ENCODE measurements at places on chromosomes 3 and 15. TPM values are rescaled to one million over a fixed set of nuclear protein-coding genes. Genes with fewer than 3 reads are reported as not detected.

DNA sequence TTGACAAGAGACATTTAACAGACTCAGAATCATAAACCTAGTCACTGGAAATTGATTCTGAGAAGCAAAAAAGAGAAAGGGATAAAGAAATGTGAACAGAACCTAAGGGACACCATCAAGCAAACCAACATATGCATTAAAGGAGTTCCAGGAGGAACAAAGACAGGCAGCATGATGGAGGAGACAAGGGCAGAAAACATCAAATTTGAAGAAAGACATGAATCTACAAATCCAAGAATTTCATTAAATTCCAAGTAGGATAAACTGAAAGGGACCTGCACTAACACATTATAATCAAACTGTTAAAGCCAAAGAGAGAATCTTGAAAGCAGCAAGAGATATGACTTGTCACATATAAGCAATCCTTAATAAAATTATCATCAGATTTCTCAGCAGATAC, 122.3 kb downstream of the STT3B start:
- DNase-seq = no peak

DNA sequence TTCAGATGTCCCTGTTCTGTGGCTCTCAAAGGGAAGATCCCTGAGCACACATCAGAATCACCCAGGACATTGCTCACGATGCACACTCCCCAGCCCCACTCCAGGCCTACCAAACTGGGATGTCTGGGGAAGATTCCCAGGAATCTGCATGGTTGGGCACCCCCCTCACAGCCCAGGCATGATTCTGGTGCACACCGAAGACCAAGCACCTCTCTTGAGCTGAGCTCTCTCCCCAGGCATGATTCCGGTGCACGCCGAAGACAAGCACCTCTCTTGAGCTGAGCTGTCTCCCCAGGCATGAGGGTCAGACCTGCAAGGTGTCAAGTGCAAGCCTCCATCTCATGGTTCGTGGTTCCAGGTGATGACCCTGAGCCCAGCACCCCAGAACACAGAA, 112.2 kb upstream of the MEF2A start:
- DNase-seq = no peak

GRCh38 chr15:51731549-51732267, 5.7 kb downstream of the LYSMD2 start:
- no peak for DNase-seq

GRCh38 chr3:12553921-12554391, 2.9 kb upstream of the MKRN2 start:
- peak; percentile 50 for DNase-seq

DNA sequence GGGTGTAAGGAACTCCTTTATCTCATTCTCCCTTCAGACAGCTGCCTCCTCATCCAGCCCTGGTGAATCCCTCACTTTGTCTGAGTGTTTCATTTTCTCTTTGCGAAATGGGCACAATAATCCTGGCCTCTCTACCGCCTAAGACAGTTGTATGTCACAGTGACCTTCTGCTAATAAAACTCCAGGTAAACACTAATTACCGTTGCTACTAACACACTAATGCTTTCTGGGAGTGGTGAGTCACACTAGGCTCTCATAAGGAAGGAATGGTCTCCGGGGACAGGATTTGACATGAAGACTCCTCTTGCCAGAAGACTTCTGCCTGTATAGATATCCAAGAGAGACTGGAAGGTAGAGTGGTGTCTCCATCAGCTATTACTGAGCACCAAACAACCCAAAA, 71.7 kb upstream of the SNRK start:
- no peak for DNase-seq

- DNase-seq = peak; percentile 45
These were observed 29.8 kb downstream of the IRAK2 start for GRCh38 chr3:10194328-10195071.

The TNNC1 gene
- 352 TPM for total RNA-seq

DNA sequence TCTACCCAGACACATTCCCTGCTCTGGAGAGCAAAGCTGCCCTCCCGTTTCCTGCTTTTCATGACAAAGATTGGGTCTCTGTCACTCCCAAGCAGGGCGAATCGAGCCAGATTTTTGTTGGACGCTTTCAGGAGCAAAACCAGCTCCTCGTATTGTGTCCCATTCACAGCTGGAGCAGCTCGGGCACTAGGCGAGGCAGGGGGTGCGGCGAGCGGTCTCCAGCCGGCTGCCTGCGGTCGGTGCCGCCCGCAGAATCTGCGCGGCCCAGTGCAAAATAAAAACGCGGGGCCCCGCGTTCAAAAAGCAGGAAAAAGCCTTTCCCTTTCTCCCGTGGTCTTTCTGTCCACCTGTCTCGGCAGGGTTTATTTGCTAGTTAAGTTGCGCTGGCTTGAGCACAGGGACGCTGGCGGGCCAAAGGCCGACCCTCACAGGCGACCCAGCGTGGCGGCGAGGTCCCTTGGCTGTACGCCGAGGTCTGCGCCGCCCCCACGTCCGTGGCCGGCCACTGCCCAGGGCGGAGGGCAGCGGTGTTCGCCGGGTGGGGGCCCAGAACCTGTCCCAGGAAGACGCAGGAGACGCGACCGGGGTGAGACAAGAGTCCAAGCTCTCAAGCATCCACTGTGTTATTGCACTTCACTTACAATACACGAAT, 71.2 kb downstream of the CYP19A1 start:
- peak; percentile 35 for DNase-seq

DNA sequence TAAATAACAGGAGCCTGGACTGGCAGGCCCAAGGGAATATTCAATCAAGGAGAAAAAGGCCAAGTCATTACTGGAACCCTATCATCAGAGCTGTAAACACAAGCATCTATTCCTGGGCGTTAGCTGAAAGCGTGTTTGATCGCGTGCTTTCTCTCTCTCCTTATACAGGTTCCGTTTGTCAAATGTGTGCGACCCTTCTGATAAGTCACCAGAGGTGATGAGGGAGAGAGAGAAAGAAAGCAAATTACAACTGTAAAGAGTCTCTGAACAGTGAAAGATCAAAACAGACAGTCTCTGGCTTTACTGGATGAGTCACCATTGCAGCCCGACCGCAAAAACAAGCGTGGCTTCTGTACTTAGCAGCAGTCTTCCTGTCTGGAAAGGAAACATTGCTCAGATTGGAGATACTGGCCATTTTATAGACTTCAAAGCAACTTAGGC, 39.5 kb upstream of the TPRG1 start:
- DNase-seq = peak; percentile 18

The B3GALNT1 gene
- 27.5 TPM for total RNA-seq

The PSTPIP1 gene
- total RNA-seq = 5.3 TPM

- DNase-seq = peak; percentile 33
These were observed 53.9 kb upstream of the ACKR4 start for GRCh38 chr3:132543011-132543739.

The C2CD4A gene
- total RNA-seq = not detected

The WDR76 gene
- 11.7 TPM for total RNA-seq

The BCHE gene
- total RNA-seq = 44.0 TPM

The KNG1 gene
- total RNA-seq = not detected

GRCh38 chr3:40996382-40996781, 202.9 kb upstream of the CTNNB1 start:
- DNase-seq = peak; percentile 61

- DNase-seq = no peak
These were observed 217.9 kb downstream of the SATB1 start for GRCh38 chr3:18207226-18207625.

GRCh38 chr15:22811640-22812039, 25.2 kb downstream of the NIPA1 start:
- peak; percentile 4 for DNase-seq

DNA sequence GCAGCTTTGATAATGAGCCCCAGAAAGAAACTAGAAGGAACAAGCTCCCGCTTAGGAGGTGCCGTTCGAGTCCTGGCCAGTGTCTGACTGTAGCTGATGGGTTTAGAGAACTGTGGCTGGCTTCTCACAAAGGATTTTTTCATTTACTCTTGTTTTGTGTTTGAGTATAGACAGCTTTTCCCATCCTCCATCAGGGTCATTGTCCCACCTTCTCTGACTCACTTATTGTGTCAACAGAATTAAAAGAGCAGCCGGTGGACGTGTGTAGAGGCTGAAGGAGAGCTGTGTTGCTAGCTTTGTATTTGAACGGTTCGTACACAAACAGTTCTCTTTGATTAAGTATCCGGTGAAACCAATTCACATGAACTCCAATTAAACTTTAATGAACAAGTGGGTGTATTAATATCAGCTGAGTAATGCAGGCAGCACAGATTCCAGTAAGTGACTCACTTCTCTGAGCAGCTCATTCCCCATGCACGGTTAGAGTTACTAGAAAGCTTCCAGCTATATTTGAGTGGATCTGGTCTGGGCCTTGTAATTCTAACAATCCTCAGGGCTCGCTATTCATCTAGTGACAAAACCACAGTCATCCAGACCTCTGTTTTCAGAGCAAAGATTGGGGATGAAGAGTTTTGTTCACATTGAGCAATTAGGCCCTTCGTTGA, 141.0 kb downstream of the LPP start:
- DNase-seq = peak; percentile 59

DNA sequence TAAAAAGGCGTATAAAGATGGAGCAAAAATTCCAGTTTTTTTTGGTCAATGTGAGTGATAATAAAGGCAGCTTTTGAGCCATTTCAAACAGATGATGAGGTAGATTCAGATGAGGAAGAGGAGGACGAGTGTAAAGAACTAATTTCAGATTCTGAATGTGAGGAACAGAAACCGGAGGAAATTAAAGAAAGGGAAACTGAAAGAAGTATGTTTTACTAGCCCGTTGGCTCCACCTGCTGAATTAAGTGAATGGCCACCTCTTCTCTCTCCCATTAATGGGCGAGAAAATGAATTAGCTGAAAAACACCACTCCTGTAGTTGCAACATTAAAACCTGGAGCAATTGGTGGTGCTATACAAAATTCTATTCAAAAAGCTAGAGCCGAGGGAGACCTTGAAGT, 55.4 kb downstream of the CYP19A1 start:
- DNase-seq = no peak

- no peak for DNase-seq
These were observed 633.6 kb upstream of the UBE2E2 start for GRCh38 chr3:22569570-22569969.

The TFG gene
- 90.9 TPM for total RNA-seq

The MRPS22 gene
- 88.8 TPM for total RNA-seq

DNA sequence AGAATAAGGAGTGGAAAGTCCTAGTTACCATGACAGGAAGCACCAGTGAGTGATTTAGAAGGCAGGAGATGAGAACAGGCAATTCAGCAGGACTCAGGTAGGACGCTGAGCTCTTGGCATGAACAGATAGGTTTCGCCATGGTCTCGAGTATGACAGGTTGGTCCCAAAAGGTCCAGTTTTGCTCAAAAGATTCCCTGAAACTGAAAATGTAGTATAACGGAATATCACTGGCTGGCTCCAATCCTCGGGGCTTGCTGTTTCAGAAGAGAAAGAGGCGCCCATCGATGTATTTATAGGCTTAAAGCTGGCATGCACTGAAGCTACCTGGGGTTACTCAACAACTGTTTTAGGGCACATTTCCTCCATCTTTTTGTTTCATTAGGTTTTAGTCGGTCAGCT, 59.2 kb downstream of the SRGAP3 start:
- DNase-seq = no peak

The SAMD7 gene
- not detected for total RNA-seq

The CCNB2 gene
- 13.8 TPM for total RNA-seq

DNA sequence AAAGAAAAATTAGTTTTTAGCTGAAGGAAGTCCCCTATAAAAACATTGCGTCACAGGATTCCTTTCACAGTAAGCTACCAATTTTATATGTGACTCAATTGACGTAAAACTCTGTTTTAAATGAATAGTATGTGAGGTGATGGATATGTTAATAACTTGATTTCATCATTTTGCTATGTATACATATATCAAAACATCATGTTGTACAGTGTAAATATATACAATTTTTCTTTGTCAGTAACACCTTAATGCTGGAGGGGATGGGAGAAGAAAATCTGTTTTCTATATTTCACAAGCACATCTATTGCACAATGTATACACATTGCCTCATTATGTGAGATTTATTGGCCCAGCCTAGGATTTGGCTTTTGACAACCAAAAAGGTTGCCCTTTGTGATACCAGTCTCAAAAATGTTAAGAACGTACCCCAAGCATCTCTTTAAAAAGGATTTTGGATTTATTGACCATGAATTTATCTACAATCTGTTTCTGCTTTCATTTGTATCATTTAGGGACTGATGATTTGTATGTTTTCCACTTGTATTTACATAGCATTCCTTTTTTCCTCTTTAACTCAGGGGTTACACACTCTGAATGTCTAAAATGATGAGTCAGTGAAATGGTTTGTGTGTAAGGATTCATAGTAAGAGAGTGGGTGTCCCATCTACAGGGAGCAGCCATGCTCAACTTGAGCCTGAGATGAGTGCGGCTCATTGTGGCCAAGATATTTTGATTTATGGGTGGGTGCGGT, 62.6 kb downstream of the CRTC3 start:
- DNase-seq = no peak

GRCh38 chr3:123586131-123586530, 1.3 kb upstream of the HACD2 start:
- DNase-seq = peak; percentile 65

The DLEC1 gene
- 0.10 TPM for total RNA-seq

DNA sequence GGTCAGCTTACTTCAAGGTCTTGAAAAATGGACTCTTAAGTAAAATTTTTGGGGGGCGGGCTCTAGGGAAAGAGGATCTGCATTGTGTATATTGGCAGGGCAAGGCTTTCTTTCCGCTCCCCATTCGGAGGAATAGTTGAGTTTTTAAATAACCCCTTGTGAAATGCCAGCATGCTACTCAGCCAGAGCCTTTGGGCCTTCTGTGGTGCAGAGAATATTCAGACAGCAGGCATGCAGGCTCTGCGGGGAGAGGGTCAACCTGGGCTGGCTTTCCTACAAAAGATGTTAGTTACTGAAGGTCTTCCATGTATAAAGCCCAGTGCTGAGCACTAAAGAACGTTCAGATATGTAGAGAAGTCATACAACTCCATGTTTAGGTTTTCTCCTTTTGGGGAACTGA, 40.6 kb downstream of the ADAMTSL3 start:
- peak; percentile 28 for DNase-seq

DNA sequence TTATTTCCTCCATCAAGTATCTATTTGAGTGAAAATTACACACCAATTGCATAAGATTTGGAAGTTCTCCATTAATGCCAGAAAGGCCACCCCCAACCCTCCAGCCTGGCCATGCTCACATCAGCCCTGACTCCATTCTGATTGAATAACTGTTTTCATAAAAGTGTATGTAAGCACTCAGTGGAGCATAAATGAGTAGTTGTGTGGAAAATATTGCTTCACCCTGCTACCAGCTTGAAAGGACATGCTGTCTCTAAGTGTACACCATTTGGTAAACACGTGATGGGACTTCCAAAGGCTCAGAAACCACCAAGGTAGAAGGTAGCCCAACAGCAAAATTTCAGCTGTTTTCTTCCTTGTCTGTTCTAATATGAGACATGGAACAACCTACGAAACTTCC, 393.8 kb downstream of the ZNF385D start:
- no peak for DNase-seq

DNA sequence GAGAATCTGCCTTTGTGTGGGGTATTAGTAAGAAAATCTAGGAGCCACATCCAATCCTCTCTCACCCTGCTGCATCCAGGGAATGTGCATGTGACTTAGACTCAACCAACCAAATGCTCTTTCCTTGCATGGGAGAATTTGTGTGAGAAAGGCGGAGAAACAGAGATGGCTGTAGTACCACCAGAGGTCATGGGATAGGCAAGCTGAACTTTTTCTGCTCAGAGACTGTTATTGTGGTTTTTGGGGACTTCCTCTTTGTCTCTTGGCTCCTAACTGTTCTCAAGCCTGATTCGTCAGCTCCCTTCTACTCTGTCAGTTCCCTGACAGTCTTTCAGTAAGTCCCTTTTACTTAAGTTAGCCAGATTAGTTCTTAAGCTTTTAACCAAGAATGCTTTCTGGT, 2.6 kb upstream of the ZSCAN2 start:
- DNase-seq = no peak

GRCh38 chr15:73303636-73304035, 65.1 kb downstream of the HCN4 start:
- DNase-seq = no peak

- DNase-seq = no peak
These were observed 231.5 kb downstream of the ALCAM start for GRCh38 chr3:105598042-105598796.
